ENCODE measurements at places on chromosomes 12 and 14.
A peak's percentile ranks its signal among the peaks of the same experiment; 100 is the strongest.

- peak; percentile 79 for DNase-seq
These were observed 148.1 kb downstream of the TSPAN9 start for GRCh38 chr12:3225154-3225795.

GRCh38 chr14:83007641-83008225 lies 1474.1 kb upstream of the SEL1L start:
- DNase-seq = no peak

GRCh38 chr14:69114763-69115162 lies 38.2 kb downstream of the DCAF5 start:
- no peak for DNase-seq

DNA sequence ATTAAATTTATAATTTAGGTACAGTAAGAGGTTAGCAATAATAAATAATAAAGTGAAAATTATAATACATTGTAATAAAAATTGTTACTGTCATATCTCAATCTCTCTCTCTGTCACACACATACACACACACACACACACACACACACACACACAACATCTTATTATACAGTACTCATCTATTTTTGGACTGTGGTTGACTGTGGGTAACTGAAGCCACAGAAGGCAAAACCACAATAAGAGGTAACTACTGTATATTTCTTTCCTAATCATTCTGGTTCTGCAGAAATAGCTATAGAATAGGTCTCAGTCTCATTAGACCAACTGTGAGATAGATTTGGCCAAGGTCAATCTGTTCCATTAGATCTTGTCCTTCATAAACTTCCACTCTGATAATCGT lies 33.1 kb upstream of the PTPRO start:
- no peak for DNase-seq

DNA sequence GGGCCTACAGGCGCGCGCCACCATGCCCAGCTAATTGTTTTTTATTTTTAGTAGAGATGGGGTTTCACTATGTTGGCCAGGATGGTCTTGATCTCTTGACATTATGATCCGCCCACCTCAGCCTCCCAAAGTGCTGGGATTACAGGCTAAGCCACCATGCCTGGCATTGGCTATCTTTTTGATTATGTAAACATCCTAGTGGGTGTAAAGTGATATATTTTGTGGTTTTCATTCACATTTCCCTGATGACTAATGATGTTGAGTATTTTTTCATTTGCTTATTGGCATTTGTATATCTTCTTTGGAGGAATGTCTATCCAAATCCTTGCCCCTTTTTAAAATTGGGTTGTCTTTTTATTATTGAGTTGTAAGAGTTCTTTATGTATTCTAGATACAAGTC lies 16.3 kb downstream of the CREBL2 start:
- no peak for DNase-seq

GRCh38 chr12:29286081-29286790 lies 94.7 kb downstream of the ERGIC2 start:
- peak; percentile 40 for DNase-seq

- DNase-seq = peak; percentile 43
These were observed 1.1 kb downstream of the GXYLT1 start for GRCh38 chr12:42143452-42144157.

- peak; percentile 47 for DNase-seq
These were observed 1.4 kb upstream of the KCNK13 start for GRCh38 chr14:90060312-90060964.

GRCh38 chr12:26658991-26659390 lies 174.0 kb downstream of the ITPR2 start:
- peak; percentile 77 for DNase-seq

DNA sequence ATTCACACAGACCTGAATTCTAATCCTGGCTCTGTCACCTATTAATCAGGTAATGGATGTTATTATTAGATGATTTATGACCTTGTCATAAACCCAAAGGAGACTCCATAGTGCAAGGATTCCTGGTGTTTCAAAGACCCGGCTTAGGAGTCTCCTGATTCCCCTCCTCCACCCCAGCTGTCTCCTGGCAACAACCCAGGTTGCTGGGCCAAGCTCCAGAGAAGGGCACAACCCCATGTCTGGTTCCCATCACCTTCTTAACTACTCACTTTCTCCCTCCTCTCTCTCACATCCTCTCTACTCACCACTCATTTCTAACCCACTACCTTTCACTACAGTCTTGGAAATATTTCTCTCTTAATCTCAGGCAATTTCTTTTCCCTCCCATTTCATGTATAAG lies 41.6 kb downstream of the RHOJ start:
- peak; percentile 67 for DNase-seq

GRCh38 chr12:123891011-123891410 lies 81.6 kb downstream of the CCDC92 start:
- DNase-seq = no peak

GRCh38 chr12:68304626-68305025 lies 27.5 kb downstream of the MDM1 start:
- peak; percentile 43 for DNase-seq

- no peak for DNase-seq
These were observed 16.2 kb downstream of the FBXO33 start for GRCh38 chr14:39416072-39416471.

- DNase-seq = no peak
These were observed 91.2 kb downstream of the KIF26A start for GRCh38 chr14:104229534-104230055.

DNA sequence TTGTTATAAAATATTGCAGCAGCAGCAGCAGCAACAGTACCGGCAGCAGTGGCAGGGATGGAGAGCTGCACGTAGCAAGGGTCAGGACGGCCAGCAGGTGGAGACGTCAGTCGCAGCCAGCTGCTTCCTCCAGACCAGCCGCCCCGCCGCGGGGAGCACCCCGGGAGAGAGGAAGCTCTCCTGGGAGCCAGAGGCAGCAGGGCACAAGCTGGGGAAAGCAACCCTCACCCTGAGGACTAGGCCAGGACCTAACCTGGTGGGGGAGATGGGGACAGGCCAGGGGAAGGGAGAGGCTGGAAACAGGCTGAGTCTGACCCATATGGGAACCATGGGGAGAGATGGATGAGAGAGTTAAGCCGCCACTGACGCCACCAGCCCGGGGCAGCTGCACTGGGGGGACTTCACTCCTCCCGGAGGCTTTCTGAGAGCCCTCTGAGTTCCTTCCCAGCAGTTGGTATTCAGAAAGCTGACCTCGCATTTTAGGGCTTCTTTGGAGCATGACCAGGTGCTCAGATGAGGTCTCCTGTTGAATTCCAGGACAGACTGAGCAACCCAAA lies 56.3 kb downstream of the SPTB start:
- DNase-seq = peak; percentile 71

- DNase-seq = peak; percentile 30
These were observed 142.8 kb downstream of the LRFN5 start for GRCh38 chr14:41749429-41749828.

DNA sequence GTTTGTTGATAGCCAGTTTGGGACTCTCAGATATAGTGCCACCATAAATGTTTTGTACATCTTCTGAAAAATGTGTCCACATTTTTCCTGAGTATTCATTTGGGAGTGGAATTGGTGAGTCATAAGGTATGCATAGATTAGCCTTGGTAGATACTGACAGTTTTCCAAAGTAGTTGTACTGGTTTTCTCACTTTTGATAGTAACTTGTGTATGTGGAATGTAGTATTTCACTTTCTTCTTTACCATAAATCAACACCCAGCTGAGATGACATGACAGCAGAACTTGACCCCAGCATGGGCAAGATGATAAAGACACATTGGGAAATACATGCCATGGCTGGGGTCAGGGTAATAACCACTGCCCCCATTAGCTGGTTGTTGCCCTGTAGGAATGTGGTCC lies 5.4 kb downstream of the FBXW8 start:
- DNase-seq = peak; percentile 41

- DNase-seq = peak; percentile 22
These were observed 101.3 kb downstream of the PTPRO start for GRCh38 chr12:15423629-15424028.

- no peak for DNase-seq
These were observed 65.2 kb downstream of the PPP2R5E start for GRCh38 chr14:63478010-63478409.

DNA sequence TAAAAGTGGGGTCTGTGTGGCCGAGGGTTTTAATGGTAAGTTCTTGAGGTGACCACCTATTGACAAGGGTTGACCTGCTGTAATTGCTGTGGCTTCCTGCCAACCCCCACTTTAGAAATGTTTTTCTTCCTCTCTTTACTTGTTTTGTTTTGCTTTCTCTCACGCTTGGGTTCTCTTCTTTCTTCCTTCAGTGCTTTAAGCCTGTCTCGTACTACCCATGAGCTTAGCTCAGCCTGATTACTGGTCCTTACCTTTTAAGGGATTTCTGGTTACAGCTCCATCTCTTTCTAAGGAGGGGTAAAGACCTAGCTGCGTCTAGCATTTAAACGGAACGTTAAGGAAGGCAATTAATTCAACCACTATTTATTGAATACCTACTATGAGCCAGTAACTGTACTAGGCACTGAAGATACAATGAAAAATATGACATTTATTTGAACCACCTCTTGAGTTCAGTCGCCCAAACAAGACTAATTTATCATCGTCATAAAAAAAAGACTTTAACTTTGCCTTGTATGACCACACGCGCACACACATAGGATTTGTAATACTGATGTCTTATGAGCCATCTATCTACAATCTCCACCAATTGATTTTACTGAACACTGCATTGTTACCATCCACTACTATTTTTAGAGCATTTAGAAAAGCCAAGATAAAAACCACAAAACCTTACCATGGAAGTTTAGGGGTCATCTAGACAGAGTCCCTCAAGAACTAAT lies 888 bp upstream of the PPP1R12A start:
- peak; percentile 40 for DNase-seq

DNA sequence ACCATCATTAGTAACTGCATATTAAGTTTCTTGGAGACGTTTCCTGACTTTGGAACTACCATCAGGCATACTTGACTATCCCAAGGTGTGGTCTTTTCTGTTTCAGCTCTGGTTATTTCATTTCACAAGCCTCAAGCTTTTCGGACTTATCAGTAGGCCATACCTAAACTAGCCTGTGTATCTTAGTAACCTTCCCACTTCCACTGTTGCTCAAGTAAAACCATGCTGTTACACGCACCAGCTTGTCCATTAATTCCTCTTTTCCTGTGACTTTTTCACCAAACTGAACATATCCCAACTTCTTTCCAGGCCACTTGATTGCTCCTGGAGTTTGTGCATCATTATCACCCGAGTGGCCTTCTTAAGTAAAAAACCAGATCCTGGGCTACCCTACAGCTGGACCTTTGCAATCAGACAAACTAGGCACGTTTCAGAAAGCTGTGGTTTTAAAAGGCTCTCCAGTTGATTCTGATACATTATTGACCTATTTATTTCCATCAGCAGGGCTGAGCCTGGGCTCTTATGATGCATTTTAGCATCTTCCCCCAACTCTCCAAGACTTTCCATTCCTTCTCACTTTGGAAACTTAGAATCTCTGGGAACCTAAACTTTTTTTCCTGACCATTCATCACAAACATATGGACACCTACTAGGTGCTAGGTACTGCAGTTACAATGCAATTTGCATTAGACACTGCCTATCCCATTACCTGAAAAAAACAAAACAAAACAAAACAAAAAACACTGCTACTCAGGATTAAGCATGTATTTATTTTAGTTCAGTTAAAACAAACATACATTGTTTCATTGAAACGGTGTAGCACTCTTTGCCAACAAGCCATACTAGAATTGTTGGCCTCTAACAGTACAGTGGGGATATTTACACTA lies 14.9 kb downstream of the SLC38A2 start:
- DNase-seq = peak; percentile 92

- DNase-seq = no peak
These were observed 112.7 kb downstream of the SLC16A7 start for GRCh38 chr12:59708484-59708883.

- no peak for DNase-seq
These were observed 156.3 kb upstream of the FKBP4 start for GRCh38 chr12:2638273-2639019.

GRCh38 chr12:31008241-31008761 lies 65.4 kb upstream of the DDX11 start:
- no peak for DNase-seq

GRCh38 chr12:44581642-44582242 lies 294.4 kb downstream of the NELL2 start:
- no peak for DNase-seq

GRCh38 chr12:31323391-31324115 lies 2.4 kb downstream of the SINHCAF start:
- DNase-seq = peak; percentile 14

- DNase-seq = no peak
These were observed 11.6 kb downstream of the VRK1 start for GRCh38 chr14:96808619-96809406.

DNA sequence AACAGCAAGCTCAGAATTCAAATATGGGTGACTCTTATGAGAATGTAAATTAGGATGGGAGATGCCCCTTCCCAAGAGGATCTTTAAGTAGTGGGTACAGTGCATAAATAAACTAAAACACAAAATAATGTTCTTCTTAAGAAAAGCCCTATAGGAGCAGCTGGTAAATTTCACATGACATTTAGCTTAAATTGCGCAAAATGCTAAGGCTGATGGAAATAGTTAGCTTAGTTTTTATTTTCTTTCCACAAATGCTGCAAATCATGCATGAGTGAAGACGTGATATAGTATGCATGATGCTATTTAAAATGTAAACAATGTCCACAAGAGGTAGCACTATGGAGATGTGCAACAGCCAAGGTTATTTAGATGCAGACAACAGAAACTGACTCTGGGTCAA lies 328.1 kb downstream of the ATP23 start:
- DNase-seq = peak; percentile 11

GRCh38 chr12:82848845-82849244 lies 162.1 kb downstream of the TMTC2 start:
- DNase-seq = no peak

DNA sequence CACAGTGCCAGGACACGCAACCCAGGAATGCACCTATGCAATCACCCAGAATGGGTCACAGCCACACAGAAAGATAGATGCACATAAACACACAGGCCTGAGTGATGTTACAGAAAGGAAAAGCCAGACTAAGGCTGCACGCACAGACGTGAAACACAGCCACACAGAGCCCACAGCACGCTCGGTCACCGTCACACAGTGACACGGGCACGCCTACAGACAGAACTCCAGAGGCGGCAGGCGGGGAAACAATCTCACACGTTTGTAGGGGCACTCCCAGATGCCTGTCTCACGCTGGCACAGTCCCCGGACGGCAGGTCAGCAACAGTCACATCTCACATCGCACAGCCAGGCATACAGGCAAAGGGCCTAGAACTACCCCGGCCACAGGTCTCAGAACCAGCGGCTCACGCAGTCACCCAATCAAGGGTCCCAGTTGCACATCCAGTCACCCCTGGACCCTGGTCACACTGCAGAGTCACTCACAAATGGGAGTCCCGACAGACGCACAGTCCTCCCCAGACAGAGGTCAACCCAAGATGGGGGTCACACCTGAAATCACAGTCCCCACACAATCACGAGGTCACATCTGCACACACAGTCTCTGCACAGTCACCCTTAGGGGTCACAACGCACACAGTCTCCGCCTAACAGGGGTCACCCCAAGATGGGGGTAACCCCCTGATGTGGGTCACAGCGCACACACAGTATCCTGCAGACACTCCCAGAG lies 790 bp downstream of the SSH1 start:
- peak; percentile 80 for DNase-seq

GRCh38 chr14:98692832-98693231 lies 579.2 kb downstream of the BCL11B start:
- no peak for DNase-seq

- peak; percentile 8 for DNase-seq
These were observed 31.8 kb downstream of the ATXN3 start for GRCh38 chr14:92074555-92074954.
